ENCODE measurements at places on chromosomes 4 and X.

DNA sequence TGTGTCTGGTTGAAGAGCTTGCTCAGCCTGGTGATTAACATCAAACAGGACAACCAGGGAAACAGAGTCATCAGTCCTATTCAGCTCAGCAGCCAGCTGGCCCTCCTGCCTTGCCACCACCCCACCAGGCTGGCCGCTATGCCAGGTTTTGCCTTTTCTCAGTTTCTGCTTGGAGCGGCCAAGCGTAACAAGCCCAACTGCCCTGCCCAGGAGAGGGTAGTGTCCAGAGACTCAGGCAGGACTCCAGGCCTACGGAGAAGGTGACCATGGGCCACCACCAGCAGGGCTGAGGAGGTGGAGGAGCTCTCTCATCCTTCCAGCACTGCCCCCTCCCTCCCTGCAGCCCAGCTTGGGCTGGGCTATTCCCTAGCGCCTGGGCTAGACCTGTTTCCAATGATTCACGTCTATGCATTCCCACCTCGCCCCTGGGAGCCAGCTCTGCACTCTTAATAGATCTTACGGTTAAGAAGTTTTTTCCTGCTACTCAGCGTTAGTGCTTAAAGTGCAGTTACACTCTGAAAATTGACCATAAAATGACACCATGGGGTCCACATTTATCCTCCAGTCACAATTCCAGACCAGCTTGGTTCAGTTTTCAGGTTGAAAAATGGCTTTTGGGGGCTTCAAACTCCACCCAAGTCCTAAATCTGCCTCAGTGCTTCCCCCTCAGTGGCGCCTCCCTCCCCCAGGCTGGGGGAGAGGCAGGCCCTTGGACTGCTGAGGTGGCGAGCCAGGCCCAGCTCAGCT is 124.0 kb upstream of the PJA1 start:
- no peak for DNase-seq

DNA sequence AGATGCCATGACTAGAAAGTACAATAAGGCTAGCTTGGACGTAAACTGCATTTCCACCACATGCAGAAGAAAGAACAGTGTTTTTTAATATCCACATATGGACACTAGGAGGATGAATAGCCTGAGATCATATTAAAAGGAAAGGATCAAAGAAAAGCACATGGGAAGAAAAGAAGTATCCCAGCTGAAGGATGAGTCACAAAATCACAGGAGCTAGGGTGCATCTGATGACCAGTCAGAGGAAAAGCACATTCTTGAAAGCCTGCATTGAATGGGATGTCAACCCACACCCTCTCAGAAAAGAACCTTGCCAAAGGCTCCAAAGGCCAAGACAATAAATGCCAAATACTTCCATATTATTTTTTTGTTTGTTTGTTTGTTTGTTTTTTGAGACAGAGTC is 56.8 kb upstream of the PRDX4 start:
- no peak for DNase-seq

- DNase-seq: no peak
These were observed 4.5 kb downstream of the G6PD start for GRCh38 chrX:154541896-154542722.

- DNase-seq: no peak
These were observed 39.2 kb upstream of the GPR78 start for GRCh38 chr4:8540991-8541390.

DNA sequence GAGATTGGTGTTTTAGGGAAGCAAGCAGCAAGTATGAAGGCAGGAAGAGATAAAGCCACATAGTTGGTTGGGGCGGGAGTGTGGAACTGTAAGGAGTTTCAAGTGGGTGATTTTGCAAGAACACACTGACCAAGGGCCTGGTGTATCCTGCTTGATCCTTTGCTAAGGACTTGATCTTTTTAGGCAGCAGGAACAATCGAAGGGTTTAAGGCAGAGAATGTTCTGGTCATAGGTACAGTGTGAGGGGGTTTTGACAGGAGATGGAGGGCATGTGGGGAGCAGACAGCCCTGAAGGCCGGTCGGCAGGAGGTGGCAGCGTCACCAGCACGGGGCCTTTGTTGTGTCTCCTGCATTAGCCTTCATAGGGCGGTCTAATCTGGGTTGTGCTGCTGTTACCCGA is 54.7 kb downstream of the FAM193A start:
- DNase-seq: no peak

DNA sequence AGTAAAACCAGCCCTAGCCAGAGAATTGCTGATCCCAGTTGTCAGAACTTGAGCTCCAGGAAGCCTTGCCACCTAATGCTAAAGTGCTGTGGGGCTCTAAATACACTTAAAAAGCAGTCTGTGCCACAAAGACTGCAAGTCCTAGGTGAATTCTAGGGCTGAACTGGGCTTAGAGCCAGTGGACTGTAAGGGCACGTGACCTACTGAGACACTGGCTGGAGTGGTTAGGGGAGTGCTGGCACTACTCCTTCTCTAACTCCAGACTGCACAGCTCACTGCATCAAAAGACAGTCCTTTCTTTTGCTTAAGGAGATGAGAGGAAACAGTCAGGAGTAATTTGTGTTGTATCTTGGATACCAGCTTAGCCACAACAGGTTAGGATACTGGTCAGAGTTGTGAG is 1240.2 kb downstream of the FAM133A start:
- no peak for DNase-seq

DNA sequence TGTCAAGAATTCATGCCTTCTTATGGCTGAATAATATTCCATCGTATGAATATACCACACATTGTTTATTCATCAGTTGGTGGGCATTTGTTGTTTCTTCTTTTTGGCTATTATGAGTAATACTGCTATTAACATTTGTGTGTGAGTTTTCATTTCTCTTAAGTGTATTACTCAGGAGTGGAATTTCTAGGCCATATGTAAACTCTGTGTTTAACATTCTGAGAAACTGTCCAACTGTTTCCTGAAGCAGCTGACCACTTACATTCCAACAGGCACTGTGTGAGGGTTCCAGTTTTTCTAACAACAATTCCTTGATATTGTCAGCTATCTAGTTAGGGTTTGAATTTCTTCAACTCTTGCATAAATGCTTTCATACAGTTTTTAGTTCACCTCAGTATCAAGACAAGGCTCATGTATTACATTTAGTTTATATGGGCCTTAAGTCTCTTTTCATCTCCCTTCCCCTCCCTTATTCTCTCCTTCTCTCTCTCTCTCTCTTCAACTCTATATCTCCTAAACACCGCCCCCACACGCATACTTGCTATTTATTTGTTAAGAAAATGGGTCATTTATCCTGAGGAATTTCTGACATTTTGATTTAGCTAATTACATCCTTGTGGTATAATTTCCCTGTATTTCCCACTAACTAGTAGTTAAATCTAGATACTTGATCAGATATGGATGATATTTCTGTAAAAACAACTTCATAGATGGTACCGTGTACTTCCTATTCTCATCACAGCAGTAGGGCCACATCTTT is 77.4 kb downstream of the WDR19 start:
- DNase-seq: no peak

GRCh38 chrX:123481913-123482851 is 250.7 kb downstream of the THOC2 start:
- DNase-seq: no peak

DNA sequence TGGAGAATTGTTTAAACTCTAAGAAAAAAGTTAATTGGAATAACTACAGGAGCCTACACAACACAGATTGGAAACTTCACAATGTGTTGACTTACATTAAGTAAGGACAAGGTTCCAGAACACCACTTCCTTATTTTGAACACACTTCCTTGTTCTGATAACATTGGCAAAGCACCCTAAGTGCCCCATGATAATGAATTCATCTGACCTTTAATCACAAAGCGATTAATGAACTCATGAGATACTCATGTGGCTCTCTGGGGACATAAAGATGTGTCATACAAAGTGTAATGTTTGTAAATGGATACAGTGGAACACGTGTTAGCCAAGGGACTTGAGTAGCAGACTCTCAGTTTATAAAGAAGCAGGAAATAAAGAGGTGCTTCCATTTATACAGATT is 69.0 kb upstream of the ATOH1 start:
- no peak for DNase-seq

GRCh38 chr4:115292320-115293092 is 179.1 kb upstream of the NDST4 start:
- DNase-seq: no peak

DNA sequence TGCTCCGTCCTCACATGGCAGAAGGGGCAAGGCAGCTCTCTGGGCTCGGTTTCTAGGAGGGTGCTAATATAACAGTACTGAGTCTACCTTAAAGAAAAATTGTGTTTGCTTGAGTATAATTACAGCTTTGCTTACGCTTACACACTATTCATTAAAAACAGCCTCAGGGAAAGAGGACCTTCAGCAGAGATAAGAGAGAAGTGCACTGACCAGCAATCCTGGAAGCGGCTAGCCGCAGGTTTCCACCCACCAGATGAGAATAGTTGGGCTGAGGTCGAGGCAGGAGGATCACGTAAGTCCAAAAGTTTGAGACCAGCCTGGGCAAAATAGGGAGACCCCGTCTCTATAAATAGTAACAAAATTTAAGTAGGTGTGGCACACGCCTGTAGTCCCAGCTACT is 15.2 kb upstream of the MRFAP1 start:
- DNase-seq: no peak

DNA sequence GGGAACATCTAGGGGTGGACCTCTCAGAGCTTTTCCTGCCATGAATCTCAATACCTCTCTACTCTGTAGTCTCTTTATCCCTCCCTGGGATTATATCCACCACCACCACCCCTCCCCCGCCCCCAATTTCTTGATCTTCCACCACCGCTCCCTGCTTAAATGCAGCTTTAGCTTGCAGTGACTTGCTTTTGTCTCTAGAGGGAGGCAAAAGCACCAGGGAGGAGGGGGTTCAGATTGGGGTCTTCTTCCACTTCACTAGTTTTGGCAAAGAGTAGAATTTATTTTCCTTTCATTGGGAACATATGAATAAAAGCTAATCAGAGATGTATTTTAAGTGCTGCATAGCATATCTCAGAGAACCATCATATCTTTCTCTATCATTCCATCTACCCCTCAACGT is 5.5 kb downstream of the ARHGAP36 start:
- DNase-seq: no peak

GRCh38 chr4:2805712-2806389 is 13.0 kb downstream of the SH3BP2 start:
- DNase-seq: no peak

DNA sequence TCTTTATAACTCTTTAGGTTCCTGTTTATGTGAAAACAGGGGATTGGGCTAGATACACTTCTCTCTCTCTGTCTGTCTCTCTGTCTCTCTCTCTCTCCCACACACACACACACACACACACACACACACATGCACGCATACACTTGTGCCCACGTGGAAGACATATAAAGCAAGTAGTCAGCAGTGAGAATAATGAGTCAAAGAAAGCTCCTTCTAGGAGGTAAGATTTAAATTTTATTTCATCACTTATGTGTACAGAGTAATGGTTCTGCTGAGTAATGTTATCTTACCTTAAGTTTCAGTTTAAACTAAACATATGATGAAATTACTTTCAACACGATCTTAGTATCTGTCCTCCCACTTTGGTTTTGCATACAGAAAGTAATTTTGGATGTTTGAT is 243.0 kb upstream of the TEX13A start:
- no peak for DNase-seq

- no peak for DNase-seq
These were observed 250.6 kb upstream of the NDST3 start for GRCh38 chr4:117783716-117784115.

- DNase-seq: no peak
These were observed 92.0 kb downstream of the FNIP2 start for GRCh38 chr4:158860856-158861255.

DNA sequence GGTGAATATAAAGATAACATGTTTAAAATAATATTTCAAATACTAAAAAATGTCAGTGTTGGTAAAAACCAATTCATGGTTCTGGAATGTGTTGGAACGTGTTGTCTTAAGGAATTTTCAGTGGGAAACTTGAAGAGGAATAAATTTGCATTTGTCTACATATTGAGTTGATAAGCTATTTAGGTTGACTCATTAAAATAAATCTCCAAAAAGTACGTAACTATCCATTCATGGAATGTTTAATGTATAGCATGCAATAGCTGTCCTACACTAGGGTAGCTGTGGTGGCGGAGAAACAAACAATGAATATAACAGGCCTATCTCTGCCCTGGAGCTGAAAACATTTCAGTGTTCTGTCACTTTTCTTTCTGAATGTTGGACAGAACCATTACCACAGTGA is 20.3 kb downstream of the SHISA3 start:
- no peak for DNase-seq

GRCh38 chr4:157096439-157096838 is 20.5 kb downstream of the GLRB start:
- no peak for DNase-seq

DNA sequence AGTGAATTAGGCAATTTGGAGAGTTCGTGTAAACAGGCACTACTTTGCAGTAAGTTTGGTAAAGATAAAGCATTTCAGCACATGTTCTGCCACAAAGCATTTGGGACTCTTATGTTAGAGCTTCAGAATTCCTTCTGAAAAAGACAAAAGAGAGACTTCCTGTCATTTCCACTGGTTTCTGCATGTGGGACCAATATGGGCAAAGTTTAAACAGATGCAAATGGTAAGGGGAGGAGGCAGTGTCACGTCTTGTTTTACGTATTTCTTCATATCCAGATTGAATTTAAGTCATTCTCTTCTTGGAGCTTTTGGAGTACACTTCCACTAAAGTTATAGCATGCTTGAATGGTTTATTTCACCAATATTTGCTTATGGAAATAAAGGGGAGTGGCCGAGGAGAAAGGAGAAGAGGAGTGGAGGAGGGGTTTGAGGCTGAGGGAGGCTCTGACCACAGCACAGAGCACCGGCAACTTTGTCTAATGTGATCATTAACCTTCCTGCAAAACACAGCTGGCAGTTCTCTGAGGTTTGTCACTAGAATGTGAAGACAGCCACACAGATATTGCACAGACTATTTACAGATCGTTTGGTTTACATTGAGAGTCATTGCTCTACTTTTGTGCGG is at the start of gene APELA:
APELA (plus strand) TSS at position 479 of the 625 bp plus-strand sequence. CDS start 154 bp downstream, outside the sequence.
- DNase-seq: no peak

DNA sequence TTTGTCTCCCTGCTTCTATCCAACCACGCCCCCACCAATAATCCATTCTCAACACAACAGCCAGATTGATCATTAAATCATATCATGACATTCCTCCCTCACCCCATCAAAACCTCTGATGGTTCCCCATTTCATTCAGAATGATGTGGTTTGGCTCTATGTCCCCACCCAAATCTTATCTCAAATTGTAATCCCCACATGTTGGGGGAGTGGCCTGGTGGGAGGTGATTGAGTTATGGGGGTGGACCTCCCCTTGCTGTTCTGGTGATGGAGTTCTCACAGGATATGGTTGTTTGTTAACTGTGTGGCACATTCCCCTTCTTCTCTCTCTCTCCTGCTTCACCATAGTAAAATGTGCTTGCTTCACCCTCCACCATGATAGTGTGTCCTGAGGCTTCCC is 23.3 kb downstream of the TRMT2B start:
- DNase-seq: no peak
